Omental fat pad (tissue), 4 donors: ENCODE measurements at places on chromosomes 7 and 10. TPM values are rescaled to one million over a fixed set of nuclear protein-coding genes. Genes with fewer than 3 reads are reported as not detected.
A peak's percentile ranks its signal among the peaks of the same experiment; 100 is the strongest.

- DNase-seq = no peak
Observed at GRCh38 chr10:131049016-131049415, 262.5 kb downstream of the TCERG1L start.

DNA sequence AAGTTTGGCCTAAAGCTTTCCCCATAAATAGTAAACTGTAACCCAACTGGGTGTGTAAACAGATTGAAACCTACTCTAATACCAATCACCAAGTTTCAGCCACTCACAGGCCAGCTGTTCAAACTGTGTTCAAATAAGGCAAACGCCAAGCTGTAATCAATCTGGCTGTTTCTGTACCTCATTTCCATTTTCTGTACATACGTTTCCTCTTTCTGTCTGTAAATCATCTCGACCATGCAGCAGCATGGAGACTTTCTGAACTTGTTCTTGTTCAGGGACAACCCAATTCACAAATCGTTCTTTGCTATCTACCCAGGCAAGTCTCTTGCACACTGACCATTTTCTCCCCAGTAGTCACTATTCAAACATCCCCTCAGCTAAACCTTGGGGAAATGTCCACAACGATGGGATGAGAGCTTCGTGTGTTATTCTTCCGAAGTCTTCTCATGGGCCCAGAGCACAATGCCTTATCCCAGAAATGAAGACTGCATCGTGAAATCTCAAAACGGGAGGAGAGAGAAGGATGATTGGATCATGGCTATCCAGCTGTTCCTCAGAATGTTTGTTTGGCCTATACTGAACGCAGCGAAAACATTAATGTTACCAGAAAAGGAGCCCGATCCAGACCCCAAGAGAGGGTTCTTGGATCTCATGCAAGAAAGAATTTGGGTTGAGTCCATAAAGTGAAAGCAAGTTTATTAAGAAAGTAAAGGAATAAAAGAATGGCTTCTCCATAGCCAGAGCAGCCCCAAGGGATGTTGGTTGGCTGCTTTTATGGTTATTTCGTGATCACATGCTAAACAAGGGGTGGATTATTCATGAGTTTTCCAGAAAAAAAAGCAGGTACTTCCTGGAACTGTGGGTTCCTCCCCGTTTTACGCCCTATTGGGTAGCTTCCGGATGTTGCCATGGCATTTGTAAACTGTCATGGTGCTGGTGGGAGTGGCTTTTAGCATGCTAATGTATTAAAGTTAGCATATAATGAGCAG, 86.2 kb downstream of the SLC16A9 start:
- no peak for DNase-seq

- DNase-seq = no peak
Observed at GRCh38 chr10:17409170-17409733, 45.1 kb downstream of the ST8SIA6 start.

DNA sequence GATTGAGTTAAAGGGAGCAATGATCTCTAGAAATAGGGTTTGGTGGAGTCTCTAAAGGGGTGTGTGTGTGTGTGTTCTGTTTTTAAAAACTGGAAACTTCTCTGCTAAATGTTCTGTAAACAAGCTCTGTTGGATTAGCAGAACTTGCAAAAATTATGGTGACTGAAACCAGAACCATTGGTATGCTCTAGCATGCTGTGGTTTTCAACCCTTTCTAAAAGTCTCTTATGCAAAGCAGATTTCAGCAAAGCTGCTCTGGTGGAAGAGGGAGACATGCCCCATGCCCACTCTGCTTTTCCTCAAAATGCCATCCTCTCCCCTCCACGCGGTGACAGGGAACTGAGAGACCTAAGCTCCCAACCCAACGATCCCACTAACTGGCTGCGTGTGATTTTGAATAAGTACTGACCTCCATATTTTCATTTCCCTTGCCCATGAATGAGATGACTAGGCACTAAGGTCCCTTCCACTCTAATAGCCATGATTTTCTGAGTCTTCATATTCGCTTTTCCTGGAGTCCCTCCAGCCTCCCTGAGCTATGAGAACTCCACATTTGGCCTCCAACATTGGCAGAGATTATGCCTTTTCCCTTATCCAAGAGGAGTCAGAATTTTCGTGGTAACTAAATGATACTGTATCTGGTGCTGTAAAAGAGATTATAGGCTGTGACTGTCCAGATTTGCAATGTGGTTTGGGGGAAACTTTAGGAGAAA, 117.3 kb upstream of the PALS2 start:
- no peak for DNase-seq

- no peak for DNase-seq
Observed at GRCh38 chr7:158527915-158528502, 59.6 kb downstream of the PTPRN2 start.

DNA sequence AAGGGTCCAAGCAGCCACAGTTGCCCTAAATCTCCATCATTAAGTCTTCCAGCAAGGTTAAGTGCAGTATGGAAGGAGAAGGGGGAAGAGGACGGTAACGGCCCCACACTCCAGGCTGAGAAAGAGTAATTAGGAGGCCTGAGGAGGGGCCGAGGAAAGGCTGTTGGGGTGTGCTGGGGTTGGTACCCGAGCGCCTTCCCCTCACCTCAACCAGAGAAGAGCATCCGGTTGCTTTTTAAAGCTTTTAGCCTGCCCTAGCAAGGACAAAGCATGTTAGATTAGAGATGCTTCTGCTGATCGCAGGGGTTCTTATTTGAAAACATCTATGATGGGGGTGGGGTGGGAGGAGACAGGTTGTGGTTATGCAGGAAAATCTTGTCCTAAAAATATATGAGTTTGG, 9.0 kb upstream of the ZSCAN21 start:
- DNase-seq = no peak

GRCh38 chr7:95376632-95377400, 19.4 kb downstream of the PON3 start:
- DNase-seq = no peak

DNA sequence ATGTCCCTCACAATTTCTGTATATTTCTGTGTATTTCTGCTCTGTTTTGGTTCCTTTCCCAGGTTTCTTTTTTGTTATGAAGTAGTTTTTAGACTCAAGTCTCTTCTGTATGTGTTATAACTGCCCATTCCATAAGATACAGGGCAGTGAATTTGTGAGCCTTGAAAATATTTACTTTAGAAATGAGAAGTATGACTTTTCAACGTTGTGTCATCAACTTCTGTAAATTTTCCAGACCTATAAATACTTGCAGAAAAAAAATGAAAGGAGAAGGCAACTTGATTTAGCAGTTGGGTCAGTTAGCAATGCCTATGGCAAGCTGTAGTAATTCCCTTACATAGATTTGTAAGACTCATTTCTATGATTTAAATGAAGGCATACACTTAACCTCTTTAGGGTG, 11.5 kb downstream of the EGFR start:
- no peak for DNase-seq

DNA sequence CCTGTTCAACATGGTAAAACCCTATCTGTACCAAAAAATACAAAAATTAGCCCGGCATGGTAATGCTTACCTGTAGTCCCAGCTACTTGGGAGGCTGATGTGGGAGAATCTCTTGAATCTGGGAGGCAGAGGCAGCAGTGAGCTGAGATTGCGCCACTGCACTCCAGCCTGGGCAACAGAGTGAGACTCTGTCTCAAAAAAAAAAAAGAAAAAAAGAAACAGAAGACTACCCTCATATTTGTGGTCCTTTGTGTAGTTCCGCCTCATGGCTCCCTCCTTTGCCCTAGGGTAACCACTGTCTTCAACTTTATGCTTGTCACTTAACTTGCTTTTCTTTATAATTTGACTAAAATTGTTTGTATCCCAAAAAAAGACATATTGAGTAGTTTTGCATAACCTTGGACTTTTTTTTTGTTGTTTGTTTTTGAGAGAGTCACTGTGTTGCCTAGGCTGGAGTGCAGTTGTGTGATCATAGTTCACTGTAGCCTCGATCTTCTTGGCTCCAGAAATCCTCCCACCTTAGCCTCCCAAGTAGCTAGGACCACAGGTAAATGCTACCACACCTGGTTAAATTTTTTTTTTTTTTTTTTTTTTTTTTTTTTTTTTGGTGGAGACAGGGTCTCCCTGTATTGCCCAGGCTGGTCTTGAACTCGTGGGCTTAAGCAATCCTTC, 3.7 kb downstream of the ZNF487 start:
- no peak for DNase-seq

DNA sequence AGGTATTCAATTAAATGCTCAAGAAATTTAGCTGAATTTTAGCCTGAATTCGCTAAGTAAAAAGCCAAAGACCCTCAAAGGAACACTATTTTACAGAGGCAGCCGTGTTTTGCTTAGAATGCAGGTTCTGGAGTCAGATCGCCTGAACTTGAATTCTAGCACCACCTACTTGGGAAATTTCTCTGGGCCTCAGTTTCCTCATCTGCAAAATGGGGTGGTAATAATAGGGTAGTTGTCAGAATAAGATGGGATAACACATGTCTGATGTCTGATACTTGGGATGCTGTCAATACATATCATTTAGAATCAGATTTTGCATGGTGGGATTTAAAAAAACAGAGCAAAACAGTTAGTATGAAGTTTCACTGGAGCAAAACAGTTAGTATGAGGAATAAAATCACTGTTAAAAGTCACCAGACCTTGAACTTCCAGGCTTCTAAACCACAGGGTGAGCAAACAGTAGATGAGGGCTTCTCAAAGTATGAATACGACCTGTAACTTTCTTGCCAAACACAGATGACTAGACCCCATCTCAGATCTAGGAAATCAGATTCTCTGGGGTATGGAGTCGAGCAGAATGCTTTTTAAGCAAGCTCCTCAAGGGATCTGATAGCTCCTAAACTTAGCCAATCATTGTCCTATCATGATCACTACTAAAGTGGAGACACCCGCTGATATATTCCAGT, 75.4 kb downstream of the ATXN7L1 start:
- no peak for DNase-seq

GRCh38 chr10:121797490-121797889, 130.3 kb downstream of the ATE1 start:
- DNase-seq = no peak

DNA sequence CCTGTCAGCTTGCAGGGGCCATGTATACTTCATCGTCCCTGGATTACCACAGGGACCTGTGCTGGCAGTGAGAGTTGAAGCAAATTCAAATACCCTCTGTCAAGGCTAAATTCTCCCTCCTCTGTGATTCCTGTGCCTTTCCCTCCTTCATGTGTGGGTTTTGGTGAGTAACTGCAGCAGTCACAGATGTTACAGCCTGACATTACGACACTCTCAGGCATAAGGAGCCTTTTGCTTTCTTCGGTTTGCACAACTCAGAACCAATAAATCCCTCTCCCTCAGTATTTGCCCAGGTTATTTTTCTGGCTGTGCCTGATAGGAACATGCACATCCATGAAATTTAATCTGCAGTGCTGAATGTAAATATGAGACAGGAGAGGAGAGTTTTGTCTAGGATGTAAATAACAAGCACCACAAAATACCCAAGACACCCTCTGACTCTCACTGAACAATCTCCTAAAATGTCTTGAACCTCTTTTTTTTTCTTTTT, 997.2 kb upstream of the GHITM start:
- DNase-seq = no peak

- no peak for DNase-seq
Observed at GRCh38 chr7:81776948-81777630, 7.2 kb upstream of the HGF start.

DNA sequence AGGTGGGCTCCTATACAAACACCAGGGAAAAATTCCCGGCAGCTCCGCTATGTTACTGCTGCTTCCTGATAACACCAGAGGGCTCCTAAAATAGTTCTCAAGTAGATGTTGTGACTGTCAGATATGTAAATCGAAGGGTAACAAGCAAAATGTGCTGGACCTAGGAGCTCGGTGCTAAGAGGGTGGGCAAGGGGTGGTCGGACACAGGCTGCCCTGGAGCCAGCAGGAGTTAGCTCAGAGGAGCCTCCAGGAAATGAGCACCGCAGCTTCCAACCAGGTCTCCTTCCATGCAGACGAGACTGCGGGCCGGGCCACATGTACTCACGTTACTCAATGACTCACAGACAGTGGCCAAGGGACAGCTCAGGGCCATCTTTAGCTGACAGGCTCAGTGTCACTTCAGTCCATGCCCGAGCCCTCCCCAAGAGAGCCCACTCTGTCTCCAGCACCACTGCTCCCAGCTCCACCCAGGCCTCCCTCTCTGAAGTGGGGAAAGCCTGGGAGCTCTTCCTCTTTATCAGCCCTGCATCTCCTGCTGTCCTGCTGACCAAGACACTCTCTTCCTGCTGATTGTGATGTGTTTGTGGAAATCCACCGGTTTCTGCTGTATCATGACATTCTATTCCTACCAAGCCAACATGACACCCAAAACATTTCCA, 37.2 kb upstream of the TMEM273 start:
- DNase-seq = no peak

GRCh38 chr7:29435167-29435566, 128.5 kb upstream of the PRR15 start:
- DNase-seq = no peak

DNA sequence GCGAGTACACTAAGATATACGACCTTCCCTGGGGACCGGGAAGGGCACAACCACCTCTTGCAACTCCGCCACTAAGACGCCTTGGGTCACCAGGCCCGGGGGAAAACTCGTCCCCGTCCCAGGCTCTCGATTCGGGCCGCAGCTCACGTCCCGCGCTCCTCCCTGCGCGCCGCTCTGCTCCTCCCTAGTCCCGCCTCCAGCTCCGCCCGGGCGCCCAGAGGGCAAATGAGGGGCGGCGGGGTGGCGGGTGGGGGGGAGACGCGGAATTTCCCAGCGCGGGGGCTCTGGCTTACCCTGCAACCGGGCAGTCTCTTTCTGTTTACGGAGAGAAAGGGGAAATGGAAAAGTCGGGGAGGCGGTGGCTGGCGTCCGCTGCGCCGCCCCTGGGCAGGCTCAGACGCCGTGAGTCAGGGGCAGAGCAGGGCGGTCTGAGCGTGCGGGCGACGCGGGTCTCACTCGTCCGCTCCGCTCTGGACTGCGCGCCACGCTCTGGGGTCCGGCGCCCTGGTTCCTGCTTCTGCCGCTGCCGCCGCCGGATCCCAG, at the start of gene MAP3K8:
TSS of gene MAP3K8 (plus strand) at position 455 of the 543 bp plus-strand sequence. CDS start 4,755 bp downstream, outside the sequence.
- DNase-seq = peak; percentile 69

DNA sequence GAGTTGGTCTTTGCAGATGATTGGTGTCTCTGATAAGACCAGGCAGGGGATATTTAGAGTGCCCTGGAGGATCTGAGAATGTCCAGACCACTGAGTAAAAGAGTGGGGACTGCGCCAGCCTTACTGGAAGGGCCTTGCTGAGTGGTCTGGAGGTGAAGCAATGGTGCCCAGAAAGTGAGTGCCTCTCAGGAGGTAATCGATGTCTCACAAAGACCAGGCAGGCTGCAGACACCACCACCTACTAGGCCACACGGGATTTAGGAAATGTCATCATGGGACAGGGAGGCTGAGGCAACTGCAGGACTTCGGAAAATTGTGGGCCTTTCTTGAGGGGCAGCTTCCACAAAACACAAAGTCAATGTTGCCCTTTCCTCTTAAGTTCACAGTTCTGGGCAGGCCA, 57.2 kb upstream of the STEAP1B start:
- DNase-seq = no peak

- no peak for DNase-seq
Observed at GRCh38 chr10:14191871-14192270, 138.9 kb downstream of the FRMD4A start.

Gene GDF2
- total RNA-seq = not detected

Gene ZNF33A
- total RNA-seq = 25.1 TPM

Gene PYROXD2
- total RNA-seq = 9.6 TPM

Gene BEND7
- 22.2 TPM for total RNA-seq

Gene GJD4
- total RNA-seq = not detected

Gene LRIT1
- not detected for total RNA-seq

Gene SYT15B
- total RNA-seq = 1.2 TPM

Gene AGAP9
- total RNA-seq = 1.3 TPM

Gene LIPN
- total RNA-seq = 1.4 TPM

Gene EGFR
- 100 TPM for total RNA-seq

Gene AQP1
- 416 TPM for total RNA-seq
